ENCODE measurements at places on chromosomes 1 and 21.

DNA sequence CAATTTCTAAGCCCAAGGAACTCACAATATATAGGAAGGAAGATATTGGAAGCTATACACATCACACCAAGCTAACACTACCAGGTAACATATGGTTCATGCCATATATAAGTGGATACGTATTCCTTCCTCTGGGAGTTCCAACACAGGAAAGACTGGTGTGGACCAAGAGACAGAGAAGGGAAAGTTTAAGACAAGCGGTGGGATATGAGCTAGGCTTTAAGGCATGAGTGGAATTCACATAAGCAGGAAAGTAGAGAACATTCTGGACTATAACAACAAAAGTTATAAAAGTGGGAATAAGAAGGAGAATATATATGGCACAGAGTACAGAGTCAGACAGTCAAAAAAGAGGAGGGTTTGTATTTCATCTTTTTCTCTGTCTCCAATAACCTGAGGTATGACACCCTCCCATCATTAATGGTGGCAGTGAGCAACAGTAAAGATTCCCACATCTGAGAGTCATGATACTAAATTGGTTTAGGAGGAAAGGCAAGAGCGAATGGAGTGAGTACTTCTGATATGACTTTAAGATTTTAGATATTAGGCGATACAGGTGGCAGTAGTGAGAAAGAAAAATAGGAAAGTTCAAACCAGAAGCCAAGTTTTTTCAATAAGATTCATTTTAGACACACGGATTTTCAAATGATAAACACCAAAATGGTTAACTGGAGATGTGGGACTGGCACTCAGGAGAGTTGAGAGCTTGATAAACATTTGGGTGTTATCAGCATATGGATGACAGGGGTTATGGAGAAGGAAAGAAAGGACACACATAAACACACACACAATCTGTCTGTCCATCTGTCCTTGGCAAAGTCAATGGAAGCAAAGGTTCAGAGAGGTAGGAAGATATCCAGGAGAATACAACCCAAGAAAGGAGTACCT, 87.4 kb upstream of the TTC39A start:
- DNase-seq: no peak

DNA sequence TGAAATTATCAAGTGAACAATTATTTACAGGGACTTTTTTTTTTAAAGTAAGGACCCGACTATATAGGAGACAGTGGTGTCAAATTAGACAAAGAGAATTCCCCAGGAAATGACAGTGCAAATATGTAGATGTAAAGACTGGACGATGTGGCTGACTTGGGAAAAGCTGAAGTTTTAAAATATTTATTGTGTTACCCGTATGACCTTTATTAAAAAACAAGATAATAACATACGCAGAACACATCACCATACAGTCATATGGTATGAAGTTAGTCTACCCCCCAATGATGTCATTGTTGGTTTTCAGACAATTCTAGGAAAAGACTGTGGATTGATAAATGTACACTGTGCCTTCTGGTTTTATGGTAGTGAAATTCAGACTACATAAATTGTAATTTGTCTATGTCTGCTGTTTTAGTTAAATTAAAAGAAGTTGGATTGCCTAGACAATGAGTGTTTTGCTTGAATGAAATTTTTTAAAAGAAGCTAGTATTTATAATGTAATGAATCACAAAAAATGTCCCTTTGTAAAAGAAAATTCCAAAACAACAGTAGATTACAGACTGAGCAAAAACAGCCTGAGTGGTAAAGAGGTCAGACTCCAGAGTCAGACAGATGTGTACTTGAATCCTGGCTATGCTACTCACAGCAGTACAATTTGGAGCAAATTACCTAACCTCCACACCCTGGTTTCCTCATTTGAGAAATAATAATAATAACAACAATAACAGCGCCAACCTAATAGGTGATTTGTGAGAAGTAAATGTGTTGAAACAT, 15.5 kb upstream of the PDC start:
- DNase-seq: no peak

DNA sequence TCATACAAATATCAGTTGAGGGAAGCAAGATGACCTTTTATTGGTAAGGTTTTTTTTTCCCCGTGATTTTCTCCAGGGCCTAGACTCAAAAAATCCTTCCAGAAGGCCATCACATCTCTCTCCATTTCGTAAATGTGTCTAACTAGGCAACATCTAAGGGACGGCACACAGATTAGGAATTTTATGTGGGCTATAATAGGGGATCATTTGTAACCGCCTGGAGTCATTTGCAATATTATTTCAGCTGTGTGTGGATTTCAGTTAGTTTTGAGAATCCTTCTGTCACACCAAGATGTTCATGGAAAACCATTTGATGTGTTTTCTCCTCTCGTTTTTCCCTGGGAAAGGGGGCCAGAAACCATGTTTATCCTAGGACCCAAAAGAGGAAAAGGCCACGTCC, 63.1 kb downstream of the ATP5PO start:
- no peak for DNase-seq

- peak; percentile 72 for DNase-seq
These were observed 84.4 kb downstream of the RNF220 start for GRCh38 chr1:44489481-44489880.

GRCh38 chr1:164240081-164240480, 318.9 kb upstream of the PBX1 start:
- no peak for DNase-seq

DNA sequence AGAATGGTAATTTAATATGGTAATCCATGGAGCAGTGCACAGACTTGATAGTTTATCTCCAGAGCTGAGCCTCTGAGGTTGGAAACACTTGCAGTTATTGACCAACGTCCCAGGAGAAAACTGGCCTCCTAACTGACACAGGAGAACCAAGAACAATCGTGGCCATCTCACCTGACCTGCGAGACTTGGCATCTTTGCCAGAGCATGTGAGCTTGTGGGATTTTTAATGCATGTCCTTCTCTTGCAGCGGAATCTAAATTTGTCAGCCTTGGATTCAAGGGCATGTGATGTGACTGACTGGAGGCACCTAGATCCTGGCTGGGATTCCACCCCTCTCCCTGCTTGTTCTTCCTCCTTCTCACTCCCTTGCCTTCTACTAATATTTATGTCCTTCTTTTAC, 27.8 kb upstream of the SLC26A9 start:
- no peak for DNase-seq

GRCh38 chr1:3581296-3582036, 29.8 kb downstream of the MEGF6 start:
- DNase-seq: no peak

GRCh38 chr1:67350783-67351182, 43.1 kb downstream of the IL12RB2 start:
- DNase-seq: no peak

- no peak for DNase-seq
These were observed 1.8 kb upstream of the PTPN14 start for GRCh38 chr1:214553142-214553710.

DNA sequence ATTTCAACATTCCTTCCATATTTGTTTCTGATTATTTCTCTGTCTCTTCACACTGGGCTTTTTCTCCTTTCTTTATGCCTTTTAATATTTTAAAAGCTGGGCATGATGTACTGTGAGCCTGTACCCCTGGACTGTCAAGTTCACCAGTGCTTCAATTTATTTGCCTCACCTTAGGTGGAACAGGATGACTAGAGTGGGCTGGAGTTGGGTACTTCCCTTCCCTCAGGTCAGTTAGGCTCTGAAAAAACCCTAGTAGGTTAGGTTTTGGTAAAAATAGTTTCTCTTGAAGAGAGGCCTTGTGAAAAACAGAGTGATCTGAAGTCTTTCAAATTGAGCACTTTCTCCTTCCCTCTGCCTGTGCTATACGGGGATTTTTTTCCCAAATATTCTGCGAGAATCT, 163.0 kb upstream of the LYPLAL1 start:
- no peak for DNase-seq

DNA sequence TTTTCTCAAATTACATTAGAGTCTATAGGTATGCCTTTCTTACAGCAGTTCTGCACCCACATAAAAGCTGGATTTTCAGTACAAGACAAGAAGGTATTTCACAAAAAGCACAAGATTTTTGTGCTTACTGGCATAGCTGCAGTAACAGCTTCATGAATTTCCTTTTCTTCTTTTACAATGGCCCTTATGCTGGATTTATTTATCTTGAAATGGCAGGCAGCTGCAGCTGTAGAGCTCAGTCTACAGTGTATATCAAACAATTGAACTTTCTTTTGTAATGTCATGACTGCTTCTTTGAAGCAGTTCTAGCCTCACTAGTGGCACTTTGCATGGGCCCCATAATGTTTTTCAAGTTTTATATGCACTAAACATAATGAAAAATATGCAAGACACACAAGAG, 510.2 kb downstream of the KCNT2 start:
- no peak for DNase-seq

- no peak for DNase-seq
These were observed 54.5 kb downstream of the PCNX2 start for GRCh38 chr1:233240829-233241682.

DNA sequence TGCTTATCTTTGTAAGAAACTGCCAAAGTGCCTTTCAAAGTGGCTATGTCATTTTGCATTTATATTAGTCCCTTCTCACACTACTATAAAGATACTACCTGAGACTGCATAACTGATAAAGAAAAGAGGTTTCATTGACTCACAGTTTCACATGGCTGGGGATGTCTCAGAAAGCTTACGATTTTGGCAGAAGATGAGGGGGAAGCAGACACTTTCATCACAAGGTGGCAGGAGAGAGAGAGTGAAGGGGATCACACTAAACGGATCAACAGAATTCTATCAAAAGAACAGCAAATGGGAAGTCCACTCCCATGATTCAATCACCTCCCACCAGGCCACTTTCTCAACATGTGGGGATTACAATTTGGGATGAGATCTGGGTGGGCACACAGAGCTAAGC, 1352.0 kb upstream of the B3GALT2 start:
- DNase-seq: no peak

DNA sequence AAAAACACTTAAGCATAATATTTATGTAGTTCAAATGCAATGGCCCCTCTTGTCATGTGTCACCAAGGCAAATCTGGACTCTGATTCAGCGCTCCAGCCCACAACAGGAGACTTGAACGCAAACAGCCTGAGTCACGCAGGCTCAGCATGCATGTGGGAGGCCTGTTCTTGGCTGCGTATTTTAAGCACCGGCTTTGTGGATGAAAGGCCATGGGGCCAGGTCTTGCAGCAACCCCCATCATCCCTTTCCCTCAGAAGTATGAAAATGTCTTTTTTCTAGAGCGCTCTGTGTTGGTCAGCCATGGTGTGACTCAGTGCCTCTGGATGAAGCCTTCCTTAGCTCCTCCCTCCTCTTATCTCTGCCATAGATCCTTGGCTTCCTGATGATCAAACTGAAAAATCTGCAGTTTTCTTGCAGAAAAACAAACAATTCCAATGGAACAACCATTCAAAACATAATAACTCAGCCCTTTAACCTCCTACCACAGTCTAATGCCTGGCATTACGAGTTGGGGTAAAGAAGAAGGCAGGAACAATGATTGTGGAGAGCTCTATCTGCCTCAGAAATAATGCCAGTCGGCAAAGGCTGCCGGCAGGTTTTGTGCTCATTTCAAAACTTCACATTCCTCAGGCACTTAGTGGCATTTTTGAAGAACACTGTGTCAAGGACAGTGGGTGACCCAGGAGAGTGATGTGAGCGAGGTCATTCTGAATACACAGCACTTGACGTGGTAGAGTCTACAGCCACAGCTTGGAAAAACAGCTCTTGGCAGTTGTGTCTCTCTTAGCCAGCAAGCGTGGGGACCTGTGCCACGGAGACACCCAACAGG, 167.5 kb downstream of the CLIC6 start:
- DNase-seq: peak; percentile 99

- DNase-seq: no peak
These were observed 115.8 kb upstream of the SPAG17 start for GRCh38 chr1:118300808-118301207.

DNA sequence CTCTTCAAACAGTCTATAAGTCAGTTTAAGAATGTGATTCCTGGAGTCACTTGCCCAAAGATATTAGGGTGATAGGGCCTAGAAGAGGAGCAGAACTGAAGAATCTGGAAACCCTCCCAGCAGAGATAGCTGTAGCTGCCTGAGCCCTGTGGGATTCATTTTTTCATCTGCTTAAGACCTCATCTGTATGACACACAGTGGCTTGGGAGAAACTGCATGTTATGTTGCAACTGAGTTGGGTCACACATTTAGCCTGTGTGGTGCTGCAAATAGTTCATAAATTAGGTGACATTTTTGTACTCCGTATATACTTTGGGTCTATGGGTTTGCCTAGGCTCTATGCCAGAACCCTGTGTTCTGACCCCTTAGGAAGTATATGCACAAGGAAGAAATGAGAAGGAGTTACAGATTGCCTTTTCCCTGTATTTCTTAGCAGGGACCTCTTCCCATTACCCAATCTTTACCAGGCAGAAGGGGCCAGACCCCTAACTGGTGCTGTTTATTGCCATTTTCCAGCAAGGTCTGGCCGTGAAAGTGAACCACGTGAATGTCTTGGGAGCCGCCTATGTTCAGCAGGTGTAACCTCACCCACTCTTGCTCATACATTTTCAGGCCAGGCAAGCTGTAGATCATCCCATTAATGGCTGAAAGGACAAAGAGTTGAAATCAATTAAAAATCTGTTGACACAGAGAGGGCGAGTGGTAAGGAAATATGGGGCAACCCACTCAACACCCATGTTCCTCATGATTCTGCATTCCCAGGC, 41.9 kb upstream of the SLC19A2 start:
- no peak for DNase-seq

GRCh38 chr1:29382851-29383745, 146.8 kb downstream of the PTPRU start:
- no peak for DNase-seq

DNA sequence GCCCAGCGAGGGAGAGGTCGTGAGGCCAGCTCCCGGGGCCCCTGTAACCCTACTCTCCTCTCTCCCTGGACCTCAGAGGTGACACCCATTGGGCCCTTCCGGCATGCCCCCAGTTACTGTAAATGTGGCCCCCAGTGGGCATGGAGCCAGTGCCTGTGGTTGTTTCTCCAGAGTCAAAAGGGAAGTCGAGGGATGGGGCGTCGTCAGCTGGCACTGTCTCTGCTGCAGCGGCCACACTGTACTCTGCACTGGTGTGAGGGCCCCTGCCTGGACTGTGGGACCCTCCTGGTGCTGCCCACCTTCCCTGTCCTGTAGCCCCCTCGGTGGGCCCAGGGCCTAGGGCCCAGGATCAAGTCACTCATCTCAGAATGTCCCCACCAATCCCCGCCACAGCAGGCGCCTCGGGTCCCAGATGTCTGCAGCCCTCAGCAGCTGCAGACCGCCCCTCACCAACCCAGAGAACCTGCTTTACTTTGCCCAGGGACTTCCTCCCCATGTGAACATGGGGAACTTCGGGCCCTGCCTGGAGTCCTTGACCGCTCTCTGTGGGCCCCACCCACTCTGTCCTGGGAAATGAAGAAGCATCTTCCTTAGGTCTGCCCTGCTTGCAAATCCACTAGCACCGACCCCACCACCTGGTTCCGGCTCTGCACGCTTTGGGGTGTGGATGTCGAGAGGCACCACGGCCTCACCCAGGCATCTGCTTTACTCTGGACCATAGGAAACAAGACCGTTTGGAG, 23.7 kb upstream of the TNFRSF1B start:
- no peak for DNase-seq

- no peak for DNase-seq
These were observed 93.8 kb downstream of the MTR start for GRCh38 chr1:236888903-236889302.

GRCh38 chr1:214364386-214364785, 83.4 kb downstream of the SMYD2 start:
- DNase-seq: no peak

GRCh38 chr1:9438431-9439073, 100.7 kb upstream of the SLC25A33 start:
- DNase-seq: peak; percentile 74
